Dorsolateral prefrontal cortex (tissue), 122 donors: ENCODE measurements at places on chromosomes 5 and 9. TPM values are rescaled to one million over a fixed set of nuclear protein-coding genes. Genes with fewer than 3 reads are reported as not detected.

The PCDHB1 gene
- 0.14 TPM for total RNA-seq

The CCNO gene
- total RNA-seq, result 8.9 TPM

The CDK5RAP2 gene
- total RNA-seq, result 75.8 TPM

The PCDHB3 gene
- 5.8 TPM for total RNA-seq

The SPATA31E1 gene
- not detected for total RNA-seq

The IFNB1 gene
- total RNA-seq, result not detected

The GFI1B gene
- not detected for total RNA-seq

The IFNE gene
- 0.94 TPM for total RNA-seq

The IL13 gene
- total RNA-seq, result not detected

The STK32A gene
- 10.3 TPM for total RNA-seq

The CSF1R gene
- 37.1 TPM for total RNA-seq

The ECSCR gene
- total RNA-seq, result not detected

The APBB3 gene
- 56.7 TPM for total RNA-seq

The INSYN2B gene
- 9.7 TPM for total RNA-seq

The RASA1 gene
- total RNA-seq, result 63.4 TPM

The SLC6A18 gene
- total RNA-seq, result not detected

The ZNF366 gene
- total RNA-seq, result 7.9 TPM

The POC5 gene
- 17.9 TPM for total RNA-seq

The IFNA21 gene
- not detected for total RNA-seq

The SPINK6 gene
- total RNA-seq, result not detected

The MTRR gene
- total RNA-seq, result 84.5 TPM

The EFNA5 gene
- total RNA-seq, result 62.1 TPM

The IL5 gene
- not detected for total RNA-seq

The PCDHB4 gene
- 10.6 TPM for total RNA-seq

The ARL10 gene
- total RNA-seq, result 22.7 TPM

The CENPK gene
- total RNA-seq, result 1.9 TPM

The SLC36A2 gene
- total RNA-seq, result not detected

The SMIM33 gene
- not detected for total RNA-seq

The COMMD10 gene
- total RNA-seq, result 27.6 TPM

The OR5C1 gene
- not detected for total RNA-seq

The GABRA6 gene
- 1.4 TPM for total RNA-seq

The HRCT1 gene
- total RNA-seq, result 4.8 TPM

The PCAT7 gene
- total RNA-seq, result 0.39 TPM

The PPP2R2B gene
- total RNA-seq, result 151 TPM

The LVRN gene
- total RNA-seq, result 1.0 TPM

The HMMR gene
- total RNA-seq, result 0.56 TPM

The ANKRD33B gene
- 28.5 TPM for total RNA-seq

The OTP gene
- total RNA-seq, result not detected

The TGFBR1 gene
- 23.6 TPM for total RNA-seq

The CCDC152 gene
- total RNA-seq, result 3.4 TPM

The PCDHA12 gene
- total RNA-seq, result 4.8 TPM
